ENCODE measurements at places on chromosomes 16 and 17. TPM values are rescaled to one million over a fixed set of nuclear protein-coding genes. Genes with fewer than 3 reads are reported as not detected.
A peak's percentile ranks its signal among the peaks of the same experiment; 100 is the strongest.

Gene CD79B
- 2.2 TPM for total RNA-seq

Gene DPEP2
- 1.6 TPM for total RNA-seq

Gene CACNB1
- 3.6 TPM for total RNA-seq

DNA sequence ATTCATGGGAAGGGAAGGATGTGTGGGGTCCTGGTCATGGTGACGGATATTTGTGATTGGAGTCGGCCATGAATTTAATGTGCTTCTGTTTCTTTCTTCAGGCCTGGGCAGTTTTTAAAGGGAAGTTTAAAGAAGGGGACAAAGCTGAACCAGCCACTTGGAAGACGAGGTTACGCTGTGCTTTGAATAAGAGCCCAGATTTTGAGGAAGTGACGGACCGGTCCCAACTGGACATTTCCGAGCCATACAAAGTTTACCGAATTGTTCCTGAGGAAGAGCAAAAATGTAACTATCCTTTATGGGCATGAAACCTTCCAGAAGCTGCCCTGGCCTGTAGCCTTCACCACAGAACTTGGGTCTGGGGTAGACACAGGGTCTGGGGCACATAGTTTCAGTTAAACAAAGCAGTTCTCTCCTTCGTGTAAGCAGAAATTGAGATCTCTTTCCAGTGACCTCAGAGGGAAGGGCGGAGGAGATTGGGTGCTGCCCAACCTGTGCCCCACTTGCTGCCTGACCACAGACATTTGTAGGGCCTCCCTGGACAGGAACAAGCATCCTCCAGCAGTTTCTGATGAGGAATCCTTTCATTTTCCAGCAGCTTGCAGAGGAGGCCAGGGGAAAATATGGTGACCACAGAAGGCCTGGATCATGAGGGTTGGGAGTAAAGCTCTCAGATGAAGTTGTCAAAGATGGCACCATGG, 10.1 kb downstream of the IRF8 start:
- no peak for DNase-seq

Gene TMC5
- 0.16 TPM for total RNA-seq

Gene TEKT1
- total RNA-seq = not detected

DNA sequence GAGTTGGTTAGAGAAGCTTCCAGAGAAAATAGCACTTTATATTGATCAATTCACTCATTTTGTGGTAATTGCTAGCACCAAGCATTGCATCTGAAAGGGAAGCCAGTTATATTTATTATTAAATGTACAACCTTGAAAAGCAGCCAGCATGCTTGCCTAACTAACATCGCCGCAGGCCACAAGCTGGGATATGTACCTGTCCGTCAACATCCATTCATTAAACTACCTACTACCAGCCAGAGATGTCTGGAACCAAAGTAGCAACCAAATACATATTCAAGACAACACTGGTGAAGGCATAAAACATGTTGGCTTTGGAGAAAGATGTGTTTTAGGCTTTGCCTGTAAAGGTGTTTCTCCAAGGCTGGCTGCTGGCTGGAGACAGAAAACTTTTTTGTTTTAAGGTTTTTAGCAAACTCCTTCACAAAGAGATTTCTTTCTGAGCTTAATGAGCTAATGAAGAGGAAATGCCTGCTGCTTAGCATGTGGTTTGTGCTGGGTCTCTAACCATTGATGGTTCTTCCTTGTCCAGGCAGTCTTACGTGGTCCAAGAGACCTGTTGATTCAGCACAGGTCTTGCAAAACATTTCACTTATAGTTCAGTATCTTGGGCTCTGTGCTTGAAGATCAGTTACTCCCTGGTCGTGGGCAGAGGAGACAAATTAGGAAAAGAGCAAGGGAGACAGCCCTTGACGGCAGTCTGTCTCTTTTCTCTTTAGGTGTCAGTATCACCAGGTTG, 3.1 kb downstream of the ITPRIPL2 start:
- no peak for DNase-seq

DNA sequence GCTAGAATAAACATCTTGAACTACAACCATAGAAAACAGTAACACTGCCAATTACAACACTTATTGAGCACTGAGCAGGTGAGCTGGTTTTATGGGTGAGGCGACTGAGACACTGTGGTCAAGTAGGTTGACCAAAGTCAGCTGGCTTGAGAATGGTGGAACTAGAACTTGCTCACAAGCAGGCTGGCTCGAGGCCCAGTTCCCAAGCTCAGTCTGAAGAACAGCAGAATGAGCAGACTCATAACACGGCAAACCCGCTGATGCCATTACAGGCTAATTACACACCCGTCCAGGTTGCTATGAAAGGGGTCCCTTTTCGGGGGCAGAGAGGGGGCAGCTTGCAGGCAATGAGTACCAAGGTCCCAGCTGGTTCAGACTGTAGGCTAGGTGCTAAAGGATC, 6.5 kb downstream of the ZZEF1 start:
- no peak for DNase-seq

Gene NGFR
- 13.9 TPM for total RNA-seq

GRCh38 chr16:51637770-51638094, 486.7 kb upstream of the SALL1 start:
- no peak for DNase-seq

Gene ODAD4
- 0.43 TPM for total RNA-seq

Gene TPSG1
- not detected for total RNA-seq

Gene C16orf74
- 1.4 TPM for total RNA-seq

Gene CHST4
- 0.67 TPM for total RNA-seq

Gene PLSCR3
- 17.2 TPM for total RNA-seq

DNA sequence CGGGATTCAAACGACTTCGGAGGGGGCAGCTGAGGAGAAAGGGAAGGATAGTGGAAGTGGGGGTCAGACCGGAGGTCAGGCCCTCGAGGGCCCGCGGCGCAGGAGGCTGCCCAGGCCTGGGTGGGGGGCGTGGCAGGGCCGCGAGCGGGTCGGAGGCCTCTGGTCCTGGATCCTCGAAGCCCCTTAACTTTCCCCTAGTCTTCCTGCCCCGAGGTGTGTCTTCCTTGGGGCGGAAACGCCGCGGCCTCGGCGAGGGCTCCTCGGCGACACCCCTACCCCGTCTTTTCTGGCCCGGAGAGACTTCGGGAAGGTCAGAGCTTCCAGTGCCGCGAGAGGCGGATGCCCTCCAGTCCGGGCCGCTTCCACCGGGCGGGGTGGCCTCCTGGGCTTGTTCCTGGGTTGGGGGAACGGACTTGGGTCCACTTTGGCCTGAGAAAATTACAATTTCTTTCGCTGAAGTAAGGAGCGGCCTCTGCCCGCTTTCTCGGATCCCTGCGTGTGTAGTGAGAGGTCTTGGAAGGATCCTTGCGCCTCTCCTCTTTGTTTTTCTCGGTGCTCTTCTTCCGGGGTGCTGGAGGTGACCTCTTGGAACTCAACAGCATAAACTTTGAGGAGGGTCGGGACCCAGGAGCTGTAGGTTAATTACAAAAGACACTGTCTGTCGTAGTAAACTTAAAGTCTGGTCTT, 491 bp downstream of the IST1 start:
- no peak for DNase-seq

GRCh38 chr17:82603981-82604448, 44.2 kb downstream of the WDR45B start:
- peak; percentile 84 for DNase-seq

GRCh38 chr16:85033171-85033570, 5.6 kb downstream of the KIAA0513 start:
- DNase-seq = no peak

GRCh38 chr16:4879049-4879448, 31.8 kb downstream of the UBN1 start:
- no peak for DNase-seq

DNA sequence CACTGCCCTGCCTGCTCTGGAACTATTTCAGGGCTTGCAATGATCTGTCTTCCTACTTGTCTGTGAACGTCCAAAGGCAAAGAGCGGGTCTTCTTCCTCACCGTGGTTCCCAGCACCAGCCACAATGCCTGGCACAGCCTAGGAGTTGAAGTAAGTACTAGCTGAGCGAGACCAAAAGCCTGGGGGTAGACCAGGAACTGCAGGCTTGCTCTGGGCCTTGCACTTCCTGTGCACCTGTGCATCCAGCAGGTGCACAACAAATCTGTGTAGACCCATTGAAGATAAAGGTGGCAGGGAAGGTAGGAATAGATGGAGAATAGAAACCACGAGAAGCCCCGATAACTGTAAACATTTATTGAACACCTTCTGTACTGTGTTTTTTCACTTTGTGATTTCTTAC, 4.6 kb downstream of the FAM171A2 start:
- DNase-seq = no peak

DNA sequence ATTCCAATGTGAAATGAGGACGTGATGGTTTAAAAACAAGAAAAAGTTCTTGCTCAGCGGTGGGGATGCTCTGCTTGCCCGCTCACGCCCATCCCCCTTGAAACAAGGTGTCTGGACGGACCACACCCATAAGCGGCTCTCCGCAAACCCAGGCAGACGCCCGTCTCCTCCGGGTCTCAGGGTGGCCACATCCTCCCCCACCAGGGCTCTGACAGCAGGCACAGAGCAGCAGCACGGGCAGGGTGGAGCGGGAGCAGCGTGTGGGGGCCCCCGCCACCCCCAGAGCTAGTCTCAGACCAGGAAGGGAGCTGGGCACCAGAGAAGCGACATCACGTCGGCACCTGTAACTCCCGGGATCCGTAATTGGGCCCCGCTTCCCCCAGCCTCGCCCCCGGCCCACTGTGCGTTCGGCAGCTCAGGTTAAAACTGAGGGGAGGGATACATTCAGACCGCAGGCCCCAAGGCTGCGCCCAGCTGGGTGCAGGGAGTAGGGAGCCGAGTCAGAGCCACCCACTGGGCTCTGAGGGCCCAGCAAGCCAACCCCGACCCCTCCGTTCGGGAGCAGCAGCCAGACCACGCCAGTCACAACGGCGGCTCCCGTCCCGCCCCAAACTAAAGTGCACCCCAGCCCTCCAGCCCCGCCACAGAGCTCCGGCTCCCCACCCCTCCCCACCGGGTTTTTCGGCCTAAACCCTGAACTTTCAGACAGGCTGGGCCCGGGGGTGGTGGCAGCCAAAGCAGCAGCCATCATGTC, 22.0 kb downstream of the CLUH start:
- peak; percentile 59 for DNase-seq

Gene PTGES3L
- total RNA-seq = 29.6 TPM

DNA sequence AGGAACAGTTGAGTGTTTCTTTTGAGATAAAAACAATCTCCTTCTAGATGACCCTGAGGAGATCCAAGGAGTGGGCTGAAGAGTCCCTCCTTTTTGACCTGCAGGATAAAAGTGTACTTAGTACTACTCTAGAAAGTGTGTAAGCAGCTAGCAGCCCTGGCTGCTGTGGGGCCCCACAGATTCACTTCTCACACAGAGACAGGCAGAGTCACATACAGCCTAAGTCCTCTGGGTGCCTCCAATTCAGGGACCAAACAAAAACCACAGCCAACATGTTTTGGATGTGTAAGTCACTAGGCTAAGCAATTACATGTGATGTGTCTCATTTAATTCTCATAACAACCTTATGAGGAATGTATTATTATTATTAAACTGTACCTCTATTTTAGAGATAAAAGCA, 97.1 kb downstream of the TMEM100 start:
- DNase-seq = no peak

DNA sequence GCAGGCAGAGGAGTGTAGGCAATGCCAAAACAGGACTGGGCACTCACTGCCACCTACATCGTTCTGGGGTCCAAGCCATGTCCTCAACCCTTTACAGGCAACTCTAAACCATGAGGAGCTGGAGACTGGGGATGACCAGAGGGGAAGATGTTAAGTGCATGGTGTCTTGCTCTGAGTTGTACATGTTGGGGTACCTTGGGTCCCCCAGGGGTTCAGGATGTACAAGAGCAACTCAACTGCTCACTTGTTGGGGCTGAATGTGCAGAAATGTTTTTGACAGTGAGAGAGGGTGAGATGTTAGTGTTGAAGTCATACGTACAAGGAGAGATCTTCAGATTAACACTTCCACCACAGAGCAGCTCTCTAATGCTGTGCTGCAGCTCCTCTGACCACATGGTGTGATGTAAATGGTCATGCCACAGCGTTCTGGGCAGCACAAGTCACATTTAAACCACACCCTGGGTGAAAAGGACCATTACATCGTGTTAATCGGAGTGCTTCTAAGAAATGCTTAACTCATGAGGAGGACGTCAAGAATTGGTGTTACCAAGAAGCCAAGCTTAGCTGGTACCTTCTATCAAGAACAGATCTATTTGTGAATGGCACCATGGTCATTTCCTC, 2.4 kb downstream of the CCL18 start:
- DNase-seq = no peak

DNA sequence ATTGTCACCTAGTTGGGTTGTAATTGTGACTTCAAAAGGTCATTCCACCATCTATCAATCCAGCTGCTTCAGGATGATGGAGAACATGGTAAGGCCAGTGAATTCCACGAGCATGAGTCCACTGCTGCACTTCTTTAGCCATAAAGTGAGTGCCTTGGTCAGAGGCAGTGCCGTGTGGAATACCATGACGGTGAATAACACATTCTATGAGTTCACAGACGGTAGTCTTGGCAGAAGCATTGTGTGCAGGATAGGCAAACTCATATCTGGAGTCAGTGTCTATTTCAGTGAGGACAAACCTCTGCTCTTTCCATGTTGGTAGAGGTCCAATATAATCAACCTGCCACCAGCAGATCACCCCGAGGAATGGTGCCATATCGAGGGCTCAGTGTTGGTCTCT, 650.9 kb downstream of the KCNJ2 start:
- no peak for DNase-seq

Gene OR1A2
- total RNA-seq = not detected

DNA sequence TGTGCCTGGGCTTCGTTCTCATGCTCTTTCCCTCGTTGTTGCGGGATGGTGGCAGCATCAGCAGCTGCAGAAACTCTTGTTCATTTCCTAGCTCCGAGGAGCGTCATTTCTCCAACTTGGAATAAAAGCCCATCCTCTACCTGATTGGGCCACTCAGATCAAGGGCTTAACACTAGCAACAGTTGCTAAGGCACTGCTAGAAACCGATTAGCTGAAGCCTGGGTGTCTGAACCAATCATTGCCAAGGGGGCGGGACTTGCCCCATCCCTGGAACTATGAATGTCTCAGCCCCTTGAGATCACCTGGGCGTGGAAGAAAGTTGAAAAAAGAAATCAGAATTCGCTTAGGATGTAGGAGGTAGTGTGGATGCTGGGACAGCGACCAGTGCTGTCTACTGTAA, 145.3 kb downstream of the FOXL1 start:
- DNase-seq = no peak

GRCh38 chr17:6306820-6307219, 128.1 kb downstream of the AIPL1 start:
- no peak for DNase-seq

DNA sequence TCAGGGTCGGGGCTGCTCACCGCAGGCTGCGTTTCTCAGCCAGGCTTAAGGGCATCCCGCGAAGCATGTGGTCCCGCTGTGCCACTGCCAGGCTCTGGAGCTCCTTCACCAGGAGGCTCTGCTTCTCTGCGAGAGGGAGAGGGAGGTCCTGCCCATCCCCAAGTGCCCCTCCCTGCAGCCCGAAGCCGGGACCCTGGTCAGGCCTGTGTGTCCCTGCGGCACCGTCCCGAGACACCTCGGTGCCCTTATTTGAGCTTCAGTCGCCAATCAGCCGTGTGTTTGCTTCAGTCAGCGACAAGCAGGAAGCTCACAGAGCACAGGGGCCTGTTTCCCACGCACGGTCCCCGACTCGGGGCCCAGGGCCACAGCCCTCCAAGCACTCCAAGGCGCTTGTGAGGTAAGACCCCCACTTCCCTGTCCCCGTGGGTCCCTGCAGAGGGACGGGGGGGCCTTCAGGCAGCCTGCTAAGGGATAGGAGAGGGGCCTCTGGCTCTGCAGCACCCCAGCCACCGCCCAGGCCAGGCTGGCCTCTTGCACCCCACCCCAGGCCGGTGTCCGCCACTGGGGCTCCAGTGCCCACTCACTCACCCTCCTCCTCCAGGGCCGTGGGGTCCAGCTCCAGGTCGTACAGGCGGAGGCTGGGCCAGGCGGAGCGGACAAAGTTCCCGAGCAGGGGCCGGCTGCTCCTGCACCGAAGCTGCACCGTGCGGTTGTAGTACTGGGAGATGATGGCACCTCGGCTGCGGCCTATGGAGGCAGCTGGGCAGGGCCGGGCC, 3.2 kb downstream of the TMC6 start:
- DNase-seq = no peak

Data from right atrium auricular region (tissue), 2 donors.